ENCODE measurements at places on chromosomes 13 and 19. TPM values are rescaled to one million over a fixed set of nuclear protein-coding genes. Genes with fewer than 3 reads are reported as not detected.
A peak's percentile ranks its signal among the peaks of the same experiment; 100 is the strongest.

The OSCAR gene
- 0.32 TPM for total RNA-seq

The CDC42EP5 gene
- not detected for total RNA-seq

The CYP4F2 gene
- not detected for total RNA-seq

The TMC4 gene
- total RNA-seq, result 4.6 TPM

The TMEM190 gene
- not detected for total RNA-seq

The RCBTB2 gene
- 24.5 TPM for total RNA-seq

The ATP4A gene
- total RNA-seq, result not detected

The RDH8 gene
- total RNA-seq, result not detected

- no peak for DNase-seq
Measured at GRCh38 chr19:10518444-10519361, 1.5 kb upstream of the S1PR5 start.

DNA sequence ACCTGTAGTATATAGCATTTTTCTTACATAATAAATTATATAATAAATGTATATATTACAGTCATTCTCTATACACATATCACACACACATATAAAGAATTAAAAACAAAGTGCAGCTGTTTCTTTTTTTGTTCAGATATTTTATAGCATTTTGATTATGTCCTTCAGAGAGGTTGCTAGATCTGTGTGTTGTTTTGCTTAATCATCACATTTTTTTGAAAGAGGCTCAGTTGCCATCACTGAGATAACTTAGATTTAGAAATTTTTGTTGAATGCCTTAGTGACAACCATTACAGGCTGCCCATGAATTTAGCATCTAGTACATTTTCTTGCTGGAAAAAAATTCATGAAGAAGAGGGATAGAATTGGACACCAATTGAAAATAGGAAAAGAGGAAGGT lies 545.2 kb upstream of the PCDH9 start:
- no peak for DNase-seq

GRCh38 chr13:31046711-31047279 lies 114.3 kb downstream of the TEX26 start:
- no peak for DNase-seq

- peak; percentile 29 for DNase-seq
Measured at GRCh38 chr19:13840305-13841085, 36.4 kb upstream of the NANOS3 start.

DNA sequence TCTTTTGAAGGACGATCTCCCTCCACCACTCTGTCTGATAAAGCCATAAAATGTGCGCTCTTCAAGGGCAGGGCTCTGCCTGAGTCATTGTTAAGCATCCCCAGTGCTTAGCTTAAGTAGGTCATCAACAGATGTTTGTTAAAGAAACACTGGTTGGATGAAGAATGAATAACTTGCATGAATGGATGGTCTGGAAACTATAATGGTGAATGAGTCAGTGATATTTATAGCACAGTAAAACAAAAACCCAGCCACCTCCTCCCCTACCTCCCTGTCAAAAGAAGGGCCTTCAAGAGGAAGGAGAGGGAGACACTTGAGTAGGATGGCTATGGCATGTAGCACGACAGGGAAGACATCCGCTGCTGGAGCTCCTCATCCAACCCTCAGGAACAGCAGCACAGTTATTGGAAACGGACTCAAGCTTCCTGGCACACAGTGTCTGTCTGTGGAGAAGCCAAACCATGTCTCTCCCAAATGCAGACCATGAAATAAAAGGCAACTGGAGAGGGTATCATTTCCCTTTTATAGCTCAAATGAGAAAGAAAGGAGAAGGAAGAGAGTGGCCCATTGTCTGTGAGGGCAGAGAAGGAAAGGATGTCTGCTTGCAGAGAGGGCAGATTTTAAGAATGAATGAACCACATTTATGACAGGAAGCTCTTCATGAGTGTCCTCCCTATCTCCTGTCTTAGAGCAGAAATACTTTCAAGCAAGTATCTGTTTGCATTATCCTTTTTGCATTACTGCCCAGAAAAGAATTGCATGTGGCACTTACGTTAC lies 183.5 kb upstream of the UBL3 start:
- no peak for DNase-seq

DNA sequence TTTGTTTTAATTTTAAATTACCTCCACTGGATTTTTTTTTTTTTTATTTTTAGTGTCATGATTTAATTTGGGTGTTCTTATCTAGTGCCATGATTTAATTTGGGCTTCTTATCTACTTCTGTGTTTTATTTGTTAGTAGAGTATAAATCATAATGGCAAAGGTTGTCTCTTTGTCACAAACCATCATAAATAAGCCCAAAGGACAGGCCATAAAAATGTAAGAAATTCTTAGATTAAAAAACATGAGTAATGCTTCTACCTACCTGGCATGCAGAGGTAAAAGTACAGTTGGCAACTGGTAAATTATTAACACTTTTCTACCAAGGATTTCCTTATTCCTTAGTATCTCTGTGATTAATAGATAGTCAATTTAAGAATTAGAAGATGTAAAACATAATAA lies 55.2 kb downstream of the ERCC5 start:
- DNase-seq, result no peak

- DNase-seq, result no peak
Measured at GRCh38 chr13:99041788-99042187, 63.9 kb upstream of the DOCK9 start.

GRCh38 chr19:21586311-21587116 lies 81.1 kb downstream of the ZNF429 start:
- peak; percentile 16 for DNase-seq

GRCh38 chr19:44725251-44725650 lies 23.3 kb upstream of the BCL3 start:
- no peak for DNase-seq

DNA sequence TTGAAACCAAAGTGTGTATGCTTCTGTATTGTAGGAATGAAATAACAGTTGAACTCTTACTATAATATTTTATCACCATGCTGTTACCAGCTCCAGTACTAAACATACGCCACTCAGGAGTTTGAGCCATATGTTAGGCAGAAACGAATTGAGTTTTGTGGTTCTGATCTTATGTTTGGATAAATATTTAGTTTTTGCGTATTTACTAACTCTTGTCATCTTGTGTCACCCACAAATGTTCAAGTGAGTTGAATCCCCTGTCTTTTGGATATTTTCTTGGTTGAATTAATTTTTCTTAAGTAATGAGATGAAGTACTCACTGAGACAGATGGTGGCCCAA lies 1.5 kb downstream of the FNDC3A start:
- DNase-seq, result no peak

DNA sequence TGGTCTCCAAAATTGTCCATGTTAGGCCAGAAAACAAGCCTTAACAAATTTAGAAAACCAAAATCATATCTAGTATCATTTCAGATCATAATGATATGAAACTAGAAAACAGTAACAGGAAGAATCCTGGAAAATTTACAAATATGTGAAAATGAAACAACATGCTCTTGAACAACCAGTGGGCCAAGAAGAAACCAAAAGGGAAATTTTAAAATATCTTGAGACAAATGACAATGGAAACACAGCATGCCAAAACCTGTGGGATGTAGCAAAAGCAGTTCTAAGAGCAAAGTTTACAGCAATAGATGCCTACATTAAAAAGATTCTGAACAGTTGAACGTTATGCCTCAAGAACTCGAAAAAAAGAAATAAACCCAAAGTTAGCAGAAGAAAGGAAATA lies 32.6 kb downstream of the VWA8 start:
- DNase-seq, result no peak

DNA sequence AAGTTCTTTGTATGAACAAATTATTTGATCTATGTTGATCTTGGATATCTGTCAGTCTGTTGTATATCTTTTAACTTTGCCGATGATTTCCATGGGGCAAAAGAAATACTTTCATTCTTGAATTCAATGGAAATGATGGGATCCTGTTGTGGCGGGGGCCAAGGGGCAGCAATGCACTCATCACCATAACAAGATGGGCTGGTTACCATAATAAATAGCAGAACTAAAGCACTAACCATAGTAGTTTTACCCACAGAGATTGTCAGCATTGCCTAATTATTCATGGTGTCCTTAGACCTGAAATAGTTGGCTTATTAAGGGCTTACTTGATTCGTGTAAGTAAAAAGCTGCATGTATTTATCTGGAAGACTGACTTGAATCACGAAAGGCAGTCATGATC lies 309.6 kb downstream of the RFC3 start:
- DNase-seq, result no peak

DNA sequence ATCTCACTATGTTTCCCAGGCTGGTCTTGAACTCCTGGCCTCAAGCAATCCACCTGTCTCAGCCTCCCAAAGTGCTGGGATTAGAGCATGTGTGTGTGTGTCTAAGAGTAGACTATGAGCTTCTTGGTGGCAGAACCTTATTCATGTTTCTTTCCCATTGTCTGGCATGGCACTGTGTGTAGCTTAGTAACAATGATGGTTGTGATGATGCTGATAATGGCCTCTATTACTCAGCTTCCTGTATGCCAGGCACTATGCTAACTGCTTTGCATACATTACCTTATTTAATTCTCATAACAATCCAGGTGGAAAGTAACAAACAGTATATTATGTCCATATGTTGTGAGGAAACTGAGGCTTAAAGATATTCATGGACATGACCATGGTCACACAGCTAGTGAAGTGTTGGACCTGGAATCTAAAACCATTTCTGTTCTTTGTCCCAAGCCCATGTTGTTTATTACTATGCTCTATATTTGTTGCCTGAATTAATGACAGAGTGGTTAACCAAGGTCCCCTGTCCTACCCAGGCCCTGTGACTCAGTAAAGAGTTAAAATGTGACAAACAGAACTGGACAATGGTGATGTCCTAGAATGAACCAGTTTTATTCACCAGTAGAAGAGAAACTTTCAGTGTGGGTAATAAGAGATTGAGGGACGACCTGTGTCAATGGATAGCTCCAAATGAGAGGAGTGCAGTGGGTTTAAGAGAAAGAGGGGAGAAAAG lies 109.6 kb downstream of the KLF5 start:
- DNase-seq, result no peak

DNA sequence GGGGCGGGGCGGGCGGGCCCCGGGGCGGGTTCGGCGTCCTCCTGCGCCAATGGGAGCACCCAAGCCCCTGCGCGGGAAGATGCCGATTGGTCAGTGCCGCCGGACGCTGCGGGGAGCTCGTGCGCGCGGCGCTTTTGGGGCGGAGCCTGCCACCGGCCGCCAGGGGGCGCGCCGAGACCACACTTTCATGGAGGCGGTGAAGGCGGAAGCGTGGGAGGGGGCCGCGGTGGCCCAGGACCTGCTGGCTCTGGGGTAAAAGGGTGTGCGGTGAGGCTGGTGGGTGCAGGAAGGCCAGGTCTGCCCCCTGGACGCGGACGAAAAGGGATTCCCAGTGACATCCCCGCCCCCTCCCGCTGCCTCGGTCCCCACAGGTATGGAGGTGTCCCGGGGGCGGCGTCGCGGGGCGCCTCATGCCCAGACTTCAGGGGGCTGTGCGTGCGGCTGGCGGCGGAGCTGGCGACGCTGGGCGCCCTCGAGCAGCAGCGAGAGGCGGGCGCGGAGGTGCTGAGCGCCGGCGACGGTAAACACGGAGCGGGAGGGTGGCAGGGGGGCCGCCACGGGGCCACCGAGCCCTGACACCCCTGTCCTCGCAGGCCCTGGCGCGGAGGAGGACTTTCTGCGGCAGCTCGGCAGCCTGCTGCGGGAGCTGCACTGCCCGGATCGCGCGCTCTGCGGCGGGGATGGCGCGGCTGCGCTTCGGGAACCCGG lies at the start of gene FAM98C:
FAM98C (plus strand) TSS at position 127 of the 708 bp plus-strand sequence; CDS start at position 188, 61 bp downstream.
- DNase-seq, result peak; percentile 97

GRCh38 chr19:12733369-12734214 lies 892 bp downstream of the TRIR start:
- DNase-seq, result peak; percentile 72

GRCh38 chr13:97971519-97971918 lies 18.0 kb downstream of the IPO5 start:
- no peak for DNase-seq

DNA sequence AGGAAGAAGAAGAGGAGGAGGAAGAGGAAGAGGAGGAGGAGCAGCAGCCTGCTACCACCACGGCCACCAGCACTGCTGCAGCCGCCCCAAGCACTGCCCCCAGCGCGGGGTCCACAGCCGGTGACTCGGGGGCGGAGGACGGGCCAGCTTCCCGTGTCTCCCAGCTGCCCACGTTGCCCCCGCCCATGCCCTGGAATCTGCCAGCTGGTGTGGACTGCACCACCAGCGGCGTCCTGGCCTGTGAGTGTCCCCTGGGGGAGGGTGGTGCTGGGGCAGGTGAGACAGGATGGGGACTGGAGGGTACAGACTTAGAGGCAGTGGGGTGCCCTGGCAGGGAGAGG lies 11.4 kb downstream of the SCAF1 start:
- DNase-seq, result no peak

- DNase-seq, result peak; percentile 71
Measured at GRCh38 chr13:19959141-19959830, 759 bp downstream of the ZMYM2 start.

DNA sequence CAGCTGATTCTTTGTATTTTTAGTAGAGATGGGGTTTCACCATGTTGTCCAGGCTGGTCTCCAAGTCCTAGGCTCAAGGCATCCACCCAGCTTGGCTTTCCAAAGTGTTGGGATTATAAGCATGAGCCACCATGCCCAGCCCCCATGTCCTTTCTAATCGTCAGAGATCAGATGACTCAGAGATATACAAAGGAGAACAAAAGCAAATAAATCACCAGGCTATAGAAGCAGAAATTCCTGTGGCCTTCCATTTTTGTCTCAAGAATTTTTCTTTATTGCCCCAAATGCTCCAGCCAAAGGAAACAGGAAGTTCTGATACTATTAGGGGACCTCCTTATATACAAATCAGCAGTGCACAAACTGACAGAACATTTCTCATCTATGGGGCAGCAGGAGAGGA lies 207.8 kb downstream of the RFC3 start:
- no peak for DNase-seq

DNA sequence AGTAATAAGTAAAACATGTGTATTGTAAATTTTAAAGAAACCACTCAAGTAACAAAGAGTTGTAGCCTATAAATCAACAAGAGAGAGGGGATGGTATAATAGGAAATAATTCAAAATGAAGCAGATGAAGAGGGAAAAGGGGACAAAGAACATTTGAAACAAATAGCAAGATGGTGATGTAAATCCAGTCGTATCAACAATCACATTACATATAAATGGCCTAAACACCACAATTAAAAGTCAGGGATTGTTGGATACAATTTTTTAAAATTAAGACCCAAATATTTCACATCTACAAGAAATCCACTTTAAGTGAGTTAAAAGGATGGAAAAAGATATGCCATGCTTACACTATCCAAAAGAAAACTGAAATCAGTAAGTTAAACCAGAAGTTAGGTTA lies 15.2 kb downstream of the FNDC3A start:
- no peak for DNase-seq

- peak; percentile 71 for DNase-seq
Measured at GRCh38 chr13:49627831-49628652, at the start of gene ARL11. ARL11 (plus strand) TSS chr13:49628507; CDS start chr13:49630448, 1,941 bp downstream.

- no peak for DNase-seq
Measured at GRCh38 chr19:633786-634639, 676 bp upstream of the POLRMT start.

- DNase-seq, result no peak
Measured at GRCh38 chr19:35846038-35846668, 6.2 kb downstream of the NPHS1 start.
